Pancreas (tissue), 10 donors: ENCODE measurements at places on chromosomes 2 and 18. TPM values are rescaled to one million over a fixed set of nuclear protein-coding genes. Genes with fewer than 3 reads are reported as not detected.

DNA sequence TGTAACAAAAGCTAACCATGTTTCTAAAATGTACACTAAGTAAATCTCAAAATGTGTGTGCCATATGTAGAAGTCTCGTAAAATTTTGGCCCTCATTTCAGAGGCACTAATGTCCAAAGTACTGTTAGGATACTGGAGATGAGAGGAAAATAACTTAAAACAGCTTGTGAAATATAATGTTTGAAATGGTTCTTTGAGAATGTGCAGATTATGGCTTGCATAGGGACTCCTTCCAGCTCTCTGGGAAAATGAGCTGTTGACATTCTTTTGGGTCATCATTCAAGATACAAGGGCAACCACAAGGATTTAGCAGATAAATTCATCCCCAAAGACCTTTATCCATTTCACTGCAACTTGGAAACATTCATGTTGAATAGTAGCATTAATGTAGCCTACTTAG lies 38.1 kb upstream of the OTX1 start:
- no peak for DNase-seq

DNA sequence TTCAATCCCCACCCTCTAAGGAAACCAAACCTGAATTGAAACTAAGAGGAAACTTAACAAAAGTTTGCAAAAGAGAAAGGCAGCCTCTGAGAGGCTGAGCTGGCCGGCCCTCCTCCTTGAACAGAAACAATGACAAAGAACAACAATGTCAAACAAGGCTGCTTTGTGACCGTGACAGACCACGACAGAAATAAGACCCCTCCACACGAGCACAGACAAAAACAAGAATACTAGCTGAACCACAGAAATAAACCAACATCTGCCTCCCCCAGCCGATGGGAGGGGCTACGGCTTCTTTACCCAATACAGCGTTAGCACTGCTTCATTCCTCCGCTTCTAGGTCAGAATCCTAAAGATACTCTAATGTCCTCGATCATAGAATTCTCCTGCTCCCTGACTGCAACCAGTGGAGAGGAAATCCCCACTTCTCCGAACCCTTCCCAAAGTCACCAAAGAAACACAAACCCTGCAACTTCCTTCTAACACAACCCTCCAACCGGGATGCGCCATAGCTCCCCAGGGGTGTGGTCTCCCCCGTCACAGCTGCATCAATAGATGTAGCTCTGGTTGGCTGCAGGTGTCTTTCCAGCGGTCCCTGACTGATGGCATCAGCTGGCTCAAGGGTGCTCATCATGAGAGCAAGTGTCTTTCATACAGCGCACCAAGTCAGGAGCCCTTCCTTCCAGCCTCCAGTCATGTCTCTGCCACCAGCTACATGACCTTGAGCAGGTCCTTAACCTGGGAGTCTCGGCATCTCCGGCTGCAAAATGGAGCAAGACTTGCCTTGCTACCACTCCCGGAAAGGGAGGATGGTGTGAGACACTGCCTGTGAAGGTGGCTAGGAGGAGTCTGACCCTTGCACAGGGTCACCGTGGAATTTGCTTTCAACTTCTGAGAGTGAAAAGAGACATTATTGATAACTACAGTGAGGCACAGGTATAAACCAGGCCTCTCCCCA lies 198.6 kb downstream of the HAUS1 start:
- no peak for DNase-seq

- no peak for DNase-seq
These were observed 270.6 kb downstream of the C1D start for GRCh38 chr2:67792191-67792590.

GRCh38 chr2:8636041-8636491 lies 45.8 kb upstream of the ID2 start:
- DNase-seq: no peak

DNA sequence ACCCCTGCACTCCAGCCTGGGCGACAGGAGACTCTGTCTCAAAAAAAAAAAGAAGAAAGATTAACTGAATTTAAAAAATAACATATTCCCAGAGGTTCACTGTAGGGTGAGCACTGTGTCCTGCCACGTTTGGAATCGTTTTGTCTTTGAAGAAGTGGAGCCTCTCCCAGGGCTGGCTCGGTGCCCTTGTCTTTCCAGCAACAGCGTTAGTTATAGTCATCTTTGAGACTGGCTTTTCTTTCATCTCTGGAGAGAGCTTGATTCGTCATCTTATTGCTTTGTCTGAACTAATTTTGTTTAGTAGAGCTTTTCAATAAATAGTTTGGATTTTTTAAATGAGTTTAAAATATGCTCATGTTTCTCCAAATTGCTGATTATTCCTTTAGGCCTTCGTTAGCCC lies 50.5 kb downstream of the IMPA2 start:
- DNase-seq: no peak

- peak; percentile 46 for DNase-seq
These were observed 69.1 kb upstream of the CTDP1 start for GRCh38 chr18:79610461-79611039.

DNA sequence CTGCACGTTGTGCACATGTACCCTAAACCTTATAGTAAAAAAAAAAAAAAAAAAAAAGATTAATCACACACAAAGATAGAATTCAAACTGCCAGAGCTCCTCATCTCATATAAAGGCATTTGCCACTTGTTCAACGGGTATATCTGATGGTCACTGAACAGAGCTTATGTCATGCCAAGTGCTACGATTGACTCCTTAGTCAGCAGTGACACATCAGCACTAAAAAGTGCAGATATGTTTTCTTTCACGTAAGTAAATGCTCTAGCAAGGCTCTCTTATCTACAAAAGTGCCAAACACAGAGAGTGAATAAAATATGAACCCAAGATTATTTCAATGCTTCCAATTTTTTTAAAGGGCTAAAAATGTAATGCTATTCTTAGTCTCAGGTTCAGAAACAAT lies 1.1 kb downstream of the LMAN1 start:
- DNase-seq: peak; percentile 22

PDE1A gene
- 0.98 TPM for total RNA-seq

C18orf54 gene
- 1.4 TPM for total RNA-seq
